ENCODE measurements at places on chromosomes 2 and 18.

- peak; percentile 21 for DNase-seq
Measured at GRCh38 chr18:49101236-49101635, 150.5 kb upstream of the SMAD7 start.

DNA sequence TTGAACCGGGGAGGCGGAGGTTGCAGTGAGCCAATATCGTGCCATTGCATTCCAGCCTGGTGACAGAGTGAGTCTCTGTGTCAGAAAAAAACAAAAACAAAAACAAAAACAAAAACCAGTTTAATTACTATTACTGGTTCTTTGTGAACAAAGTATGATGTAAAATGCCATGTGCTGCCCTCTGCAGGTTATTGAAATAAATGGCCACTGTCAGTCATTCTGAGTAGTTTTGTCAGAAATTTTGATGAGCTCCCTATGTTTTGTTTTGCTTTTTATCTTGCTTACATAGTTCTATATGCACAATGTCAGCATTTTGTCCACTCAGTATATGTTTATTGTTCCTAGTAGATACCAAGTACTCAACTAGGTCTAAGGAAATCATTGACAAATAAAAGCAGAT lies 423.6 kb upstream of the CHST9 start:
- DNase-seq = no peak

DNA sequence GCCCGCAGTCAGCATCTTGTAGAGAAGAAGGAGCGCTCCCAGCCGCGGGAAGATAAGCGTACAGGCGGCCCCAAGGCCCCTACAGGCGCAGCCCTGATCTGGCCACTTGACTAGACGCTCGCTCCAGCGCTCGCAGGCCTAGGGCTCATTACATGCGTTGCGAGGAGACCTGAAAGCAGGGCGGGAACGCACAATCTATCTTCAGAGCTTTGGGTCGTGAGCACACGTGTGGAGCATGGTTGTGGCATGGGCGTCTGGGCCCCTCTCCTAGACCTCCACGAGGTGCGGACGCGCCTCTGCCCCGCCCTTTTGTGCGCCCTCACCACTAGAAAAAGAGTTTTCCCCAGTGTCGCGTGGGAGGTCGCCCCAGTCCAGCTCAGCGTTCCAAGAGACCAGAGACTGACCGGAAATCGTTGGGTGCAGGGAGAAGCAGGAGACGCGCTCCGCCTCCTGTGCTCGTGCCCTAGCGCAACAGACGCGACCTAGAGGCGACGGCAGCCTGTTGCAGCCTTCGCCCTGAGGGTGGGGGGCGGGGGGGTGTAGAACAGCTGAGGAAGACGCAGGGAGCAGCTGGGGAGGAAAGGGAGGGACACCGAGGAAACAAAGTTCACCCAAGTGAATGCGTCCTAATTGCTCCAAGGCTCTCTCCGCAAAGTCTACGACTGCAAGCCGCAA lies 12.6 kb downstream of the NR4A2 start:
- DNase-seq = no peak

- no peak for DNase-seq
Measured at GRCh38 chr2:238874330-238875050, 26.6 kb downstream of the TWIST2 start.

GRCh38 chr18:50742952-50743351 lies 76.9 kb downstream of the MRO start:
- DNase-seq = no peak

Data from NCI-H1417 treated with DMSO at 0.1 percent for 48 hours (cell line).